H4 (cell line): ENCODE measurements at places on chromosomes 3 and 15.

DNA sequence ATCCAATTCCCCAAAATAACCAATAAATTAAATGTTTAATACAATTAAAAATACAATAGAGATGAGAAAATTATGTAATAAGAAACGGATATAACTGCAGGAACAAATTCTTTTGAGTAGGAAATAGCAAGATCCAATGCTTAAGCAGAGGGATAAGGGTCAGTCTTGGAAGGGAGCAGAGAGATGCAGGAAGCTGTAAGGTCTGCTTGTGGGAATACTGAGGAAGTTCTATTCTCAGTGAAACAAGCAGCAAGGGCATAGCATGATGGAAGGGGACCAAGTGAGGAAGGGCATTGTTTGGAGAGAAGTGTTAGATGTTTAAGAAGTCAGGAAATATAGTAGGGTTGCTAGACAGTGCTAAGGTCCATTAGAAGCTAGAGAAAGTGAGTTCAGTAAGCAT is 409.0 kb downstream of the TBC1D5 start:
- no peak for DNase-seq

- no peak for DNase-seq
Measured at GRCh38 chr3:16330351-16330750, 65.3 kb downstream of the OXNAD1 start.

- no peak for DNase-seq
Measured at GRCh38 chr3:158079599-158079998, 26.6 kb downstream of the SHOX2 start.

DNA sequence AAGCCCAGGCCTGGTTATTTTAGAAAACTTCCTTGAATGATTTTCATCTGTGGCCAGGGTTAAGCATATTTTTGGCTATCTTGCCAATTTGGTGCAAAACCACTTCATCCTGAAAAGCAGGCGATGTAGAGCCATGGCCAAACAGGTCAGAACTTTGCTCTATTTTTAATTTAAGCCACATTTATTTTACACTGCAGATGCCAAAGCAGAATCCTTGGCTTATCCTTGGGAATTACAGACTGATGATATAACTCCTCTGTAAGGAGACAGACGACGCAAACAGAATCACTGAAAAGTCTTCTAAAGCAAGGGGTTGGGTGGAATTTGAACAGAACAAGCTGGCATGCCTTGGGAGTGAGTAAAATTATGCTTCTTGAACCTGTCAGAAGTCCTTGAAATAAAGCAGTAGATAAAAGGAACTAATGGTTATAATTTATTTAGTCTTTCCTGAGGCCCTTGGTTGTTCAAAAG is 121.9 kb downstream of the CHST2 start:
- no peak for DNase-seq

GRCh38 chr15:55791551-55792400 is 48.8 kb upstream of the PRTG start:
- DNase-seq = peak; percentile 72

DNA sequence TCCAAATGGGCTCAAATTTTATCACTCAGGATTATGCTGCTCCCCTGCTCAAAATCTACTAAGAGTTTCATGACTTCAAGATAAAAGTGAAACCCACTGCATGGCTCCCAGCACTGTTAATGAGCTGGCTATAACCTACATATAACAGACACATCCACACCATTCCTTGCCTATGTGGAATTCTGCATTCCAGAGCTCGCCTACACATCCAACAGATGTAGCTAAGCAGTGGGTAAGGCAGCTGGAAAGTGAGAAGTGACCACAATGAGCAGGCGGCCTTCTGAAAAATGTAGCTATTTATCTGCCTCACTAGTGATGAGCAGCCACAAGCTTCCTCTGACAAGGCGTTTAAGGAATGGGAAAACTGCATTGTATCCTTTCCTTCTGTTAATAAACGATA is 92.0 kb upstream of the TRIM42 start:
- no peak for DNase-seq

- DNase-seq = peak; percentile 25
Measured at GRCh38 chr3:129441782-129442181, 1.8 kb downstream of the IFT122 start.

GRCh38 chr3:106827515-106828213 is 549.6 kb upstream of the CCDC54 start:
- DNase-seq = no peak

DNA sequence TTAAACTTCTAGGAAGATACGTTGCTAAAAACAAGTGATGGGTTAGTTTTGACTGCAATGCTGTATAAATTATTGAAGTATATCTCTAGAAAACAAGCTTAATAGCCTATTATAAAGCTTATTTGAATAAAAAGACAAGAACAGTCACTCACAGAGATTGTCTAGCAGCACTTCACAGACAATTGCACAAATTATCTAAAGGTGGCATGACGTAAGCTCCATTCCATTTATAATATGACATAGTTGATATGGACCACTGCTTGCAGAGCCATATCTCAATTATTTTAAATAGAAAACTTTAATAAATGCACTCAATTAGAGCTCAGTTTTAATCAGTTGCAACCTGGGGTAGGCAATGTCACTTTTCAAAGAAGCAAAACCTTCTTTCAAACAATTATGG is 319.9 kb upstream of the GBE1 start:
- DNase-seq = no peak

DNA sequence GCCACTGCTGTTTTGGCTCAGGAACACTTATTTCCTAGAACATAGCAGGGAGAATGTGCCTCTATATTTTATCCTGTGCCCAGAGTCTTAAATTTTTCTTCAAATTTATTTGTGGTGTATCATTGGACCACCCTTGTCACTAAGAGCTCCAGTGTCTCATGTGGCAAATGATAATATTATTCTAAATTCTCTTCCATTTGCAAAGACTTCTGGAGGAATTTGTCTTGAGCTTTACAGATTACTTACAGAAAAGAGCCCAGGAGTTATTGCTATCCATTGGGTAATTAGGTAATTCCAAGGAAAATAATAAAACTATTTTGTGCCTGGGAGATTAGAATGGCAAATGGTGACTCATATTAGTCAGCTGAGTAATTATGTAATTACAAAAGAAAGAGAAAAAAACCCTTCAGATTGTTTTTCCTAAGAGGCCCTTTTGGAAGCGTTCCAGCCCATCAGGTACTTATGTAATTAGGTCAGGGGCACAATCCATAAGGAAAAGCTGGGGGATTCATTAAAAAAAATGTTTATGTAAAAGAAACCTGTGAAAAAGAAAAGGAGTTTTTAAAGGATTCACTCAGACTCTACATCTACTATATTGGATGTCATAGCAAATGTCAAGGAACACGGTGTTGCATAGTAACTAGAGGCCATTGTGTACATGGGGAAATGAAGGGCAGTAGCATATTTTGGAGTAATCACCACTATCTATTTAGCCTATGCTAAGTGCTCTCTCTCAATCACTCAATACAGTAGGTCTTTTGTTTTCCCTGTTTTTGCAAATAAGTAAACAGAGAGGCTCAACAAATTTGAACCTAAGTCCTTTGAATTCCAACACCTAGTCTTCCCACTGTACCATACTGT is 380.9 kb upstream of the RARB start:
- DNase-seq = no peak

- no peak for DNase-seq
Measured at GRCh38 chr3:24741506-24741905, 246.9 kb upstream of the THRB start.

DNA sequence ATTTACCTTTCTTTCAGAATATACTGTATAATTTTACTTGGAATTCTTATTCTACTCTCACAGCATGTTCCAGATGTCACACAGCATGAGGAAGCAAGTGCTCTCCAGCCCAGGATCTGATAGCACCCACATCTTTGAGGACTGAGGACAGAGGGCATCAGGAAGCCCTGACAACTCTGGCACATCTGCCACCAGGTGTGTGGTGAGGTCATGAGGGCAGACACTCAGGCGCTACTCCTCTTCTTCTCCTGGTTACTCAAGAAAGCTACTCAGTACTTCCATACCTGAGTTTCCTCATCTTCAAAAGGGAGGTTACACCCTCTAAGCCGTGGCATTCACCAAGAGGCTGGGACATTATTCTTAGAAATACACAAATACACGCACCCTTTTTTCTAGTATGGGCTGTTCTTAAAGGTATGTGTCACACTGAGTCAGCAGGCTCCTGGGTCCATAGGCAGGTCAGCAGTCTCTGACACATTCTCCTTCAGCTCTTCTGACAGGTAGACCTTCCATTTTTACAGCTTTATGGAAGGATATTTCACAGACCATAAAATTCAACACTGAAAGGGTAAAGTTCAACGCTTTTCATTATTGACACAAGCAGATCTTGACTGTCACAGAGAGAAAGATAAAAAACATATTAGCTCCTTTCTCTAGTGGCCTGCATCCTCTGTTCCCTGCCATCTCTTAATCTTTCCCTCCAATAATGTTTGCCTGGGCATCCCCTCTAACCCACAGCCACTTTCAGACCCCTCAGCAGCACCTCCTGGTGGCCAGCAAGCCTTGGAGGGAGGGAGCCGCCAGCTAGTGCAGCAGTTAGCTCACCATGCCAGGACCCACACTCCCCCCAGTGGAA is 103.2 kb upstream of the TJP1 start:
- DNase-seq = peak; percentile 81

- no peak for DNase-seq
Measured at GRCh38 chr3:72550582-72551262, 297.5 kb downstream of the SHQ1 start.

DNA sequence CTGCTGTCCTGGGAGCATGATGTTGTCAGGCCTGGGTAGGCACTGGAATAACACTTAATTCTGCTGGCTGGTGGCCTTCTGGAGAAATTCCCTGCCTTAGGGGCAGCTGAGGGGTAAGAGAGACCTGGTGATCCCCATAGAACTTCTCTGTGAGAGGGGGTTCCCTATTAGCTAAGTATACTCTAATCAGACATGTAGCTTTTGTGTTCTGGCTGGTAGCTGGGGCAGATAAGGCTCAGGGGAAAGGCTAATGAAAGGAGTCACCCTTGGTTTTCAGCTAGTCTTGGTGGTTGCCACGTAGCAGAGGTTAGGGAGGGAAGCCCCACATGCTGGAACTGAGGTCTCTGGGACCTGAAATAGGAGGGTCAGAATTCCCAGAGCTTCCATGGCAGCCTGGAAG is 952 bp upstream of the HDDC3 start:
- no peak for DNase-seq

DNA sequence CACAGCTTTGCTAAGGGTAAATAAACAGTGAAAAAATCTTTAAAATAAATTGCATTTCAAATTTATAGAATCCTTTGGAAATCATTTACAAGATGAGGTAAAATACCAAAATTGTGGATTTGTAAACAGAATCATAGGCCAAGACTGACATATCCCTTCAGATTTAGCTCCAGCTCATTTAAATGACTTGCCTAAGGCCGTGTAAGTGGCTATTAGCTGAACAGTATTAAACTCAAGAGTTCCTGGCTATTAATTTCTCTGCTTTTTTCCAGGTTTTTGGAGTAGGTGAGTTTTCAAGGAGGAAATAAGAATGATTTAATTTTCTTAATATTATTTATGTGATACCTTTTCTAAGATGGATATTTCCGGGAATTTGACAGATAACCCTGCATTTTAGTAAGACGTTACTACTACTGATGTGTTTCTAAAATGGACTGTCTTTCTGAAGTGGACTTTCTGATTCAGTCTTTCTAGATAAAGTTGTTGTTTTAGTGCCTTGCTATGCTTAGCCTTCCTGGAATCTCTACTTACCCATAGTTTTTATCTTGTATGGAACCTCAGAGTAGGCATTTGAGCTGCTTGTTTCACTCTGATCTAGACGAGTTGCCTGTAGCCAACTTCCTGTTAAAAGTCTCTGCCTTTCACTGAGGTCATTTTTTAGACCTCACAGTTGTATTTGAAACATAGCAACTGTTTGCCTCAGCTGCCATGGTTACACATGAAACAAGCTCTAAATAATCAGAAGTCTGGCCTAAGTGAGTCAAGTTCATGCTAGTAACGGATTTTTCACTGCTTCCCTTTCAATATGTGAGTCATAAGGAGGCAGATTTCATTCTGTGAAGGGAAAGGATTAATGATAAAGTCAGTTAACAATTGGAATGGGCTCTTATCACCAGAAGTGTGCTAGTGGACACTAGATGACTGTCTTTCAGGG is 127.0 kb downstream of the KLHL25 start:
- DNase-seq = peak; percentile 66

GRCh38 chr15:99130765-99131440 is 26.0 kb downstream of the SYNM start:
- DNase-seq = no peak

DNA sequence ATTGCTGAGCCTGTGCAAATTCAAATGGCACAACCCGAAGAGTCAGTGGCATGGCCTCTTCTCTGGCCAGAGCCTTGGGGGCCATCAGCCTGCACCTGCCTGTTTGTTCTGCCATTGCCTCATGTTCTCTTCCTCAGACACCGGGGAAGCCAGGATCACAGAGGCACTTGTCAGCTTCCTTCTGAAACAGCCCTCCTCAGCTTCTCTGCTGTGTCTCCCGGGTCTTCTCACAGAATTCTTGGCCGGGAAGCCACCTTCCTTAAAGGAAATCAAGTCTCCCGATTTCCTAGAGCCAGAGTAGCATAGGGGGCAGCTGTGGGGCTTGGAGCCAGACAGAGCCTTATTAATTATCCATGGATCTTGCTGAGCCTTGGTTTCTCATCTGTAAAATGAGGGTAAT is 47.4 kb upstream of the CGNL1 start:
- no peak for DNase-seq

DNA sequence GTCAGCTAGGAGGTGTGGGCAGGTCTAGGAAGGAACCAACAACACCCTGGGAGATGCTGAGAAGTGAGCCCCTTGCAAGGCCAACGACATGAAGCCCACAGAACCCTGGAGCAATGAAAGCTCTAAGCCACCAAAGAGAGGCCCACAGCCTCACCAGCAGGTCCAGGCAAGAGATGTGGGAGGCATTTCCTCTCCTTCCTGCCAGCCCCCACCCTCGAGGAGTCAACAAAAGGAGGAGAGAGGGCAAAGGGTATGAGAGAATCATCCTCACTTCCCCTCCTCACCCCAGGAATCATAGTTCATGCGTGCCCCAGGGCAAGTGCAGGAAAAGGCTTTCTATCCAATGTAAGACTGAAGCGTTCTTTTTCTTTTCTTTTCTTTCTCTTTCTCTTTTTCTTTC is 195.8 kb downstream of the SHQ1 start:
- DNase-seq = no peak

DNA sequence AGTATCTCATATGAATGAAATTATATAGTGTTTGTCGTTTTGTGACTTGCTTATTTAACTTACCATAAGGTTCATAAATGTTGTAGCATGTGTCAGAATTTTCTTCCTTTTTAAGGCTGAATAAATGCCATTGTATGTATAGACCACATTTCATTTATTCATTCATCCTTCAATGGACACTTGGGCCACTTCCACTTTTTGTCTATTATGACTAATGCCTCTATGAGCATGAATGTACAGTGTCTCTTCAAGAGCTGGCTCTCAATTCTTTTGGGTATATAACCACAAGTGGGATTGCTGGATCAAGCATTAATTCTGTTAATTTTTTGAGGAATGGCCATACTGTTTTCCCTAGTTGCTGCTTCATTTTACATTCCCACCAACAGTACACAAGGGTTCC is 156.1 kb downstream of the VPS8 start:
- no peak for DNase-seq

GRCh38 chr3:32391643-32392535 is at the start of gene CMTM7:
CMTM7 (plus strand) TSS chr3:32391853; CDS start chr3:32391907, 54 bp downstream.
- DNase-seq = peak; percentile 35
